Lower lobe of right lung (tissue), 2 donors: ENCODE measurements at places on chromosomes 1 and 21.

DNA sequence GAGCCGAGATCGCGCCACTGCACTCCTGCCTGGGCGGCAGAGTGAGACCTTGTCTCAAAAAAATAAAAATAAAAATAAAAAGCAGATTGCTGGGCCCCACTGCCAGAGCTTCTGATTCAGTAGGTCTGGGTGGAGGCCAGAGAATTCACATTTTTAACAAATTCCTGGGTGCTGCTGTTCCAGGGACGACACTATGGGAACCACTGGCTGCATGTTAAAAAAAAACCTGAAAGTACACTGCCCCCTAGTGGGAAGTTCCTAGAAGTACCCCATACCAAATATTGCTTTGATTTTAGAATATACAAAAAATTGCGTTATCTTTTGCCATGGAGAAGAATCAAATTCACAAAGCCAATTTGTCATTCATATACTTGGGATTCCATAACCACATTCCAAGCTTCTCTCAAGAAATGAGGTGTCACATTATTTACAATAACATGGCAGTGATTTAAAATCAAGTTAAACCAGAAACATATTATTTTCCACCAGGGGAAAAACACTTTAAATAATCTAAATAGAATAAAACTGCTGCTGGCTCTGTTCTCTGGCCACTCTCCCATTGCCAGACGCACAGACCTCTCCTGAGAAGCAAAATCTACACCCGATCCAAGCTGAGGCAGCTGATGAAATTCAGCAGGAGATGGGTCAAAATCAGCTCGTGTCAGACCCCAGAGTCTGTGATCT, 27.4 kb downstream of the SYF2 start:
- DNase-seq, result no peak

DNA sequence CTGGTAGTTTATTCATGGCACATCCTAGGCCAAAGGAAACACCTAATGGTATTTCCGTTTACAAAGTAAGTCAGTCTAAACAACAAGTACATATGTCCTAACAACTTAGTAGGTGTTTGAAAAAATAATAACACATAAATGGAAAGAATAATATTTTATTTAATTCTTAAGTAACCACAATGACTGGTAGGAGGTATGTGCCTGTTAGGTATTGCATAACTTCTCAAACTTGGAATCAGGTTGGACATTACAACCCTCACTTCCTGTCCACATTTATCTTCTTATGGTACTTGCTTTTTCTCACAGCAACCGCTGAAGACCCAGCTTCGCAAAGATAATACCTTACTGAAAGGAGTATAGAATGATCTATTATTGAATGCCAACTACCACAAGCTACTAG, 64.2 kb downstream of the VPS13D start:
- no peak for DNase-seq

GRCh38 chr21:44813727-44814126, 4.1 kb downstream of the SUMO3 start:
- no peak for DNase-seq

- no peak for DNase-seq
Observed at GRCh38 chr21:26909972-26910371, 56.9 kb downstream of the ADAMTS5 start.

GRCh38 chr21:34223376-34223775, 140.4 kb upstream of the KCNE2 start:
- no peak for DNase-seq

DNA sequence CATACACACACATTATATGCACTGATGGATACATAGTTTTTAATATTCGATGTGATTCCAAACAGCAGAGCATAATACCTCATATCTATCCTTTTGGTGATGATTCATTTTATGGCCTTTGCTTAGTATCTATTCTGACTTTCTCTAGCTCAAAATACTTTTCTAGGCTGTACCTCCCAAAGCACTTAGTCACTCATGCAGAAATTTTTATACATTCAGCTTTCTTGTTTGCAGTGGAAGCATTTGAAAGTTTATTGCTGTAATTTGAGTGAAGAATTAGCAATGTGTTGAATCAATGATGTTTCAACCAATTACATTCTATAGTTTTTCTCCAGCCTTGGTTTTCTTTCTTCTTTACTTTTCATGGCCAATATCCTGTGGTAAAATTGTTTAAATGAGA, 66.7 kb downstream of the LBR start:
- DNase-seq, result no peak

DNA sequence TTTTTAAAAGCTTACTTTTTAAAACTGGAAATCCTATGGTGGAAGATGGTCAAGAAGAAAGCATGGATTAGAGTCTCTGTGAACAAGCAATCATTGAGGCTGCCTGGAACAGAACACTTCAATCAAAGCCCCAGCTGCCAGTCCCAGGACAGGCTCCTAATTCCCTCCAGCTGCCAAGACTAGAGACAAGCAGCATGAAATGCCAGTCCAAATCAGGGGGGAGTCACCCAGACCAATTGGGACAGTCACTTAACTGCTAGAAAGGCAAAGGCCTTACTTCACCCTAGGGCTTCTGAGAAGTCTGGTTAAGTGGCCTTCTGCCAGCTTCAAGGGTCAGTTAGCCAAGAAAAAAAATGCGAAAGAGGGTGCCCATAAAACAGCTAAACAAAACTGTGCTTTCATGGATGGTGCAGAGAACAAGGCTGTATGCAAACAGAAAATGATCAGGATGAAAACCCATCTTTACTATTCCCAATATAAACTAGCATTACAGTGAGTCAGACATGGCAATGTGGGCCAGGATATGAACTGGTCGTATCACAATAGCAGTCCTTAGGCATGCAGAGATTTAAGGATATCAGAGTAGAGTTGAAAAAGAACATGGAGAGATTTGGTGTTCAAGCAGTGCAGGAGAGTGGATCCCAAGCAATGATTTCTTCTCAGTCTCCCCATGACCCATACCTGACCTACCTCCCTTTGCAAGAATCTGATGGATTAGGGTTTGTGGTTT, 31.0 kb upstream of the MAN1A2 start:
- no peak for DNase-seq

GRCh38 chr1:158203693-158204457, 23.2 kb downstream of the CD1D start:
- no peak for DNase-seq

- no peak for DNase-seq
Observed at GRCh38 chr1:17743008-17743647, 12.0 kb upstream of the ACTL8 start.

DNA sequence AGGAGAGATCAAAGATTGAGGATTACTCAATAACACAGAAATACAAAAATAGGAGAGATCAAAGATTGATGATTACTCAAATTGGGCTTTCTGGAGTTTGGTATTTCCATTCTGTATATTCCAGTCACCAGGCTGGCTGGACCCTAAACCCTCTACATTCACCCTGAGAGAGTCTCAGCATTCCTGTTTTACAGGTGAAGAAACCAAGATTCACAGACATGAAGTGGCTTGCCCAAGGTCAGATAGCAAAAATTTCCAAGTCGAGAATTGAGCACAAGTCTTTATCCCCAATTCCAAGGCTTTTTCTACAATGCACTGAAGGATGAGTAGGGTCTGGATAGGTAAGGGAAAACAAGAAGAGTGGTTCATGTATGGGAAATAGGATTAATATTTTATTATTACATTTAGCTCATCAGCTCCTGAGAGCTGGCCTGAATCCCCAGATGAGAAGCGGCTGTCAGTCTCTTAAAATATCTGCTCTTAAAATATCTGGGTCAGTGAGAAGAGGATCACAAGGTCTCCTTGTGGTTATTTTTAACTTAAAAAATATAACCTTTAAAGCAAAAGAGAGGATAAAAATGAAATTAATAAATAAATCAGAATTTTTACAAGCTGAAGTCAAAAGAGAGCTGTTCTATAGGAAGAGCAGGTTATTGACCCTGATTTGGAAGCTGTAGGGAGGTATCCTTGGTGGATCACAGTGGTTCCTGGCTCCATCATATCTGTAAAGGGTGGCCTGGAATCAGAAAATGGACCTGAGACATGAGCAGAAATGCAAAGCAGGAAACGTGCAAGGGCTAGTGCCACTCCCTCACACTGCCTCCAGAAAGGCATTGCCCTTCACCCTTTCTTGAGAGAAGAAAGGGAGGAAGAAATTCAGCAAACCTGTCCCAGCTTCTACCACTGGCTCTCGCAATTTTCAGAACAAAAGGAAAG, 29.1 kb upstream of the SEC16B start:
- DNase-seq, result no peak

DNA sequence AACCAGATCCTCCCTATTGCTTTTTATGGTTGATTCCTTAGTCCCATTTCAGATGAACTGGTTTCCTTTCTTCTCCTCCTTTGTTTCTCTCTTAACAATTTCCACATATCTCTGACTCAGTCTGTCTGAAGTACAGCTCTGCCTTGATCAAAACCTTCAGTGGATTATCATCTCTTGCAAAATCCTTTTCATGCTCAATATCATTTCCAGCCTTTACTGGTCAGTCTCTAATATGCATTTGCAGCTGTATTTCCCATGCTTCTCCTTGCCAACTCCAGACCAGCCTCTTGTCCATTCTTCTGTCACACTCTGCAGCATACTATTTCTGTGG, 72.2 kb downstream of the SNX7 start:
- no peak for DNase-seq

DNA sequence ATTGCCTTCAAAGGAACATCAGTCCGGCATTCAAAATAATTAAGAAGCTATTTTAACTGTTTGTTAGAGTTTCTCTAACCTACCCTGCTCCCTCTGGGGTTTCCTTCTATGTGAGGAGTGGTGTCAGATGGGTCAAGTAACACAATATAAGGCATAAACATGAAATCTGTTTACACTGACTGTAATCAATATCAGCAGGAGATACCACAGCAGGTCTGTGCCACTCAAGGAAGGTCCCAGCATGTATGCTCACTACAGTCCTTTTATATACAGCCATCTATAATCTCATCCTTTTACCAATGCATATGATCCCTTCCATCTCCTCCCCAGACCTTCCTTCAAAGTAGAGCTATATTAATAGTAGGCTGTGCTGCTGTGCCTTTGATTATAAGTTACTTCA, 25.4 kb downstream of the EEIG2 start:
- no peak for DNase-seq

DNA sequence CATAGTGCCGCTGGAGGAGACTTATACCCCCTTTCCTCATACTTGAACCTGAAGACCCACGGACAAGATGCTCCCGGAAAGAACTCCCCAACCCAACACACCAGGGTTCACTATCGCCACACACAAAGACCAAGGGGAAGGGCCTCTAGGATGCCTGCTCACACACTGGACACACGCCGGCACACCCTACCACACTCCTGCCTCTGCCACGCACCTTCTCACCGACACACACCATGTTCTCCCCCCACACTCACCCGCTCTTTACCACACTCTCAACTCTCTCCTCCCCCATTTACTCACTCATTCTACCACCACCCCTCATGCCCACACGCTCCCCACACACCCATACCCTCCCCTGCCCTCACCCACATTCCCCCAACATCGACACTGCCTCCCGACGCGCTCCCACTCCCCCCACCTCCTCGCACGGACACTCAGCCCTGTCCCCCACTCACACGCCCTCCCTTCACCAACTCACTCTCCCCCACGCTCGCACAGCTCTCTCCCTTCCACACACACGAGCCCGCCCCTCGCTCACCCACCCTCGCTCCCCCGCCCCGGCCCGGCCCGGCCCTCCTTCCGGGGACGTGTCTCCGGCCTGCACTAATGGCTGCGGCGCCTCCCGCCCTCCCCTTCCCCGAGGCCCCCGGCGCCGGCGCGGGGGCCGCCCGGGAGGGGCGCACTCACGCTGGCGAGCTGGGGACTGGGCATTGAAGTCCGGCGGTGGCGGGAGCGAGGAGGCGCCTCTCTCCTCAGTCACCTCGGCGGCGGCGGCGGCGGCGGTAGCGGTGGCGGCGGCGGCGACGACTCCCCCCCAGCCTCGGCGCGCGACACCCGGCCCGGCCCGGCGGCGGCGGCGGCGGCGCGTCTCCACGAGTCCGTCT, 626 bp downstream of the PTP4A2 start:
- peak; percentile 86 for DNase-seq

- no peak for DNase-seq
Observed at GRCh38 chr1:206931709-206932108, 10.0 kb upstream of the FCMR start.

GRCh38 chr1:246364415-246364941, 142.6 kb downstream of the SMYD3 start:
- no peak for DNase-seq

- no peak for DNase-seq
Observed at GRCh38 chr1:114610546-114611245, 29.3 kb upstream of the BCAS2 start.

DNA sequence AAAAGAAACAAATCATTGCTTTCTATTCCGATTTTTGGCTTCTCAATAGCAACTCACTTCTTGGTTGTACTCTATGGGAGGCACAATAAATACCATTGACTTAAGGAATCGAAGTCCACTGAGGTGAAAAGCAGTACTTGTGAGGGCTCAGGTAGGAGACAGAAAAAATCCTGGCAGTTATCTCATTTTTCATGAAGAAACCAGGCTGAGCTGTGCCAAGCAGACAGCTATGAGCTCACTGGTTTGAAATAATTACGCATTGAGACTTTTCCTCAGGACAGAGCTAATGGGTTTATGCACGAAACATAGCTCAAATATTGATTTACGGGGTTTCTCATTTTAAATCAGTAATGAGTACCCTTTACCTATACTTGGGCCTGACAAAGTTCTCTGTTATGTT, 18.5 kb downstream of the COLGALT2 start:
- no peak for DNase-seq

DNA sequence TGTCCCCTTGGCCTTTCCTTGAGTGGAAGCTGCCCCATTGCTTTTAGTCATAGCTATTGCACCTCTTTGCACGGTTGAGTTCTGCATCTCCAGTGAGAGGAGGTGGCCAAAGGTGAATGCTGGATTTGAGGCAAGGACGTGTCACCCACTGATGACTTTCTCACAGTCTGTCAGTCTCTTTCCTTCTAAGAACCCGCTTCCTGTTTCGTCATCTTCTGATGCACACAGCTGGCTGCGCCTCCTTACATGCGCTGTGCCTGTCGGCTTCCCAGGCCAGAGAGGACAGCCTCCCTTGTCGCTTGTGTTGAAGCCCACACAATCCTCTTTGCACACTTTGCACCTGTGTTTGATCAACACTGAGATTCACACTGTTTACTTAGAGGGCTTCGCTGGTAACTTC, 41.8 kb upstream of the PWP2 start:
- DNase-seq, result no peak

GRCh38 chr1:76583875-76584477, 283.3 kb upstream of the ST6GALNAC5 start:
- DNase-seq, result no peak

- no peak for DNase-seq
Observed at GRCh38 chr1:194300340-194300739, 1113.9 kb upstream of the B3GALT2 start.

- DNase-seq, result no peak
Observed at GRCh38 chr1:41243079-41243385, 926 bp upstream of the SCMH1 start.

GRCh38 chr1:169288011-169288414, 79.6 kb downstream of the NME7 start:
- DNase-seq, result no peak

DNA sequence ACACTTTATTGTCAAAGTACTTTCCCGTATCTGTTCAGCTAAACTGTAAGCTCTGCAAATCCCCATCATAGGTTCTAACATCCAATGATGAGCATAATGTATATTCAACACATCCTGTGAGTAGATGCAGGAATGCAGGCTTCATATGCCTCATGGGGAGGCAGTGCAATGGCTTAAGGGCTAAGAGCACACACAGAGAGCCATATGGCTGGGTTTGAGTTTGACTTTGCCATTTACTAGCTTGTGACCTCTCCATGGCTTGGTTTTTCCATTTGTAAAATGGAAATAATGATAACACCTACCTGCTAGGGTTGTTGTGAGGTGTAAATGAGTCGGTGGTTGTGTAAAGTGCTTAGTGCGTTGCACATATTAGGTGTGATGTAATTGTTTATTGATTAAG, 13.4 kb downstream of the RCSD1 start:
- no peak for DNase-seq
